Activated T-helper 17 cell treated with anti-CD3 and anti-CD28 coated beads, Interleukin-2, amount 50 U/mL, for 72 hours (primary cell): ENCODE measurements at places on chromosomes 2 and 18. TPM values are rescaled to one million over a fixed set of nuclear protein-coding genes. Genes with fewer than 3 reads are reported as not detected.
A peak's percentile ranks its signal among the peaks of the same experiment; 100 is the strongest.

ZNF385B gene
- total RNA-seq, result not detected

IL1RL2 gene
- total RNA-seq, result 2.7 TPM

DNA sequence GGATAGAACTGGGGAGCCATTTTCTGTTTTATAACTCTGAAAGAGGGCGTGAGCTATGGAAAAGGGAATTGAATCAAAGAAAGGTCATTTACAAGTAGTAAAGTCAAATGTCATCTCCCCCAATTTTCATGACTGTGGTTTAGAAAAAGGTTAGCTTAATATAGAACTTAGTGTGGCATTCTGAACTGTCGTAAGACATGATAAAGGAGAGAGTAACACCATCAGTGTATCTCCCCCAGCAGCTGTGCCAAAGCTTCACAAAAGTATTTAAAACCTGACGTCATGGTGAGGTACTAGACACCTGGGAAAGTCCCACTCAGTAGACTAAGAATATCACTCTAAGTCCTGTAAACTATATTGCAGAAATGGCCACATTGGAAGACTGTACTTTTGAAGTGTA is 5.8 kb upstream of the IKZF2 start:
- peak; percentile 52 for ATAC-seq

DNA sequence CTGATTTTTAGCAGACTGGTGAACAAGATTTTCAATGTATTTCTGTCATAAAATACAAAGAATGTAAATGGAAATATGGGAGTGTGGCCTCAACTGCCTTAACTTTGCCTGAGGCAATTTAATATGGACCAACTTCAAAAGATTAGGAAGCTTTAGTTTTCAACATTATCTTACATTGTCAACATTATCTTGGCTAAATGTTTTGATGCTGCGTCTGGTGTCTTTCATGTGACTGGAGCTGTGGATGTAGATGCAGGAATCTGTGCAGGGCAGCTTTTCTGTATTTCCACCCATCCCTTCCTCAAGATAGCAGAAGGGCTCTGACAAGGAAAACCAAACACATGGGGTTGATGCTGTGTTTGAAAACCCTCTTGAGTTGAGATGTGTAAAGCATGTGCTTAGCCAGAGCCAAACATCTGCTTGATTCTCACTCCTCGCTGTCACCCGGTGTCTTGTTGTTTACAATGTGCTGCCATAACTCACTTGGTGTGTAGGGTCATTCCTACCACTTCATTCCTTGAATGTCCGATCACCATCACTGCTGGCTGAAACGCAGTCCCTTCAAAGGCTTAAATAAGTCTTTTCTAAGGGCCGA is 33.0 kb downstream of the COPS8 start:
- no peak for ATAC-seq

GRCh38 chr2:167336213-167336612 is 447.9 kb downstream of the XIRP2 start:
- ATAC-seq, result no peak
